Activated CD8-positive, alpha-beta memory T cell treated with anti-CD3 and anti-CD28 coated beads for 48 hours (primary cell): ENCODE measurements at places on chromosomes 3 and 15.
A peak's percentile ranks its signal among the peaks of the same experiment; 100 is the strongest.

- DNase-seq: no peak
Measured at GRCh38 chr3:2153053-2153452, 54.4 kb downstream of the CNTN4 start.

DNA sequence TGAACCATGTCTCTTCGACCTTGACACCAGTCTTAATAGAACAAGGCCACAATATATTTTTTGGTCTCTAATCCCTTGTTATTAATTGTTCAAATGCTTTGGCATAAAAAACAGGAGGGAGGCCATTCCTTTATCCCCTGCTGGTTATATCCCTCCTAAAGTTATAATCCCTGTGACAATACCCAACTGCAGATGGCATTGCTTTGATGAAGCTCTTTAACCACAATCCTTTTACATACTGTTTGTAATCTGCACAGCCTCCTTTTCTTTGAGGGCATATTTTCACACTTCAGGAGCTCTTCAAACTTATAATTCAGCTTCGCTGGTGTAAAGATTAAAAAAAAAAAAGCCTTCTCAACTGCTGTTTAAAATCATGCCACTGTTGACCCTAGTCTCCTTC is 919.0 kb downstream of the EPHA3 start:
- no peak for DNase-seq

- DNase-seq: no peak
Measured at GRCh38 chr3:142385078-142385477, 62.8 kb downstream of the XRN1 start.

DNA sequence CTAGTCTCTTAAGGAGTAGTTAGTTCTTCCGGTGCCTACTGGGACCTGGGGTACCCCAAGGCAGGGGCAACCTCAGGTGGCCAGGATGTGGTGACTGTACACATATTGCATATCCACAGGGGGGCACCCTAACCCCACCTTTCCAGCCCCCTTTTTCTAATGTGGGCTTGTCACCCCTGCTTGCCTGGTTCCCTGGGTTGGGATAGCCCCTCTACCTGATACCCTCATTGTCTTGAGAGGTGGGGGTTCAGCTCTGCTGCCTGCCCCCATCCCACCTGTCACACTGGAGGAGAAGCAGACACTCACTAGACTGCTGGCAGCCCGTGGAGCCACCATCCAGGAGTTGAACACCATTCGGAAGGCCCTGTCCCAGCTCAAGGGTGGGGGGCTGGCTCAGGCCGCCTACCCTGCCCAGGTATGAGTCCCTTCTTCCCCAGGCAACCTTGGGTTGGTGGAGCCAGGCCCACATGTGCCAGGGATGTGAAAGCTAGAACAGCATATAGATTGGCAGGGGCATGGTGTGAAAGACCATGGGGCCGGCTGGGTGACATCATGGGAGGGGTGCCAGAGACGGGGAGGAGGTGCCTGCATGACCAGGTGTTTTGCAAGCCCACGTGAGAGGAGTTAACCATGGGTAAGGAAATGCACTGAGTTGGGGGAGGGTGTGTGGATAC is 4.0 kb downstream of the GLYCTK start:
- DNase-seq: peak; percentile 34

GRCh38 chr15:71400294-71400693 is 285.0 kb downstream of the THSD4 start:
- no peak for DNase-seq

DNA sequence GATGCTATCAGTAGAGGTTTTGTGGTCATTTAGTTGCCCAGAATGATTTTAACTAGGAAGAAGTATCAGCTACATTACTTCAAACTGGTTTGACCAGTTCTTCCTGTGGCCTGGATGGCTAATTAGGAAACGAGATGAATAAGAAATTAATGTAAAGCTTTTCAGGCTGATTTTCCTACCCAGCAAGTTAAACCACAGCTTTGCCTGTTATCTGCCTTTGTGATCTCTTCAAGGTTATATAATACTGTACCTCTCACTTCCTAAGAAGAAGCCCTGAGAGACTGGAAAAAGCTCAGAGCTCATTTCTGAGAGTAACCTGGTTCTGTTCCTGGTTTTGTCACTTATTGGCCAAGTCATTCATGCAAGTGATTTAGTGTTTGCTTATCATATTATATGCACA is 782.2 kb upstream of the GOLIM4 start:
- DNase-seq: no peak

DNA sequence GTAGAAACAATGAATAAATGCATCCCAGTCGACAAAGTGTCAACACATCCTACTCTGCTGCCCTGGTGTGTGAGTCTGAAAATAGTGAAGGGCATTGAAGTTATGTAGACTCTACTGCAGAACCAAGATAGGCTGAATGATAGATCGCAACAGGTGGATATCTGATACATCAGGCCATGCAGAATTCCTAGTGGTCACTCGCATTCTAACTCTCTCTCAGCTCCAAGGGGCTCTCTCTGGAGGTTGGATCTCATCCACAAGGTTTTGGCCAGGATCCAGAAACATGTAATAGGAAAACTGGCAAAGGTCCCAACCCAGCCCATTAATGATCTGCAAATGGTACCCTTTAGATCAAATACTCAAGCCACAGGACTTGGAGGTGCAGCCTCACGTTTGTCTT is 514.1 kb downstream of the MAGI1 start:
- no peak for DNase-seq

DNA sequence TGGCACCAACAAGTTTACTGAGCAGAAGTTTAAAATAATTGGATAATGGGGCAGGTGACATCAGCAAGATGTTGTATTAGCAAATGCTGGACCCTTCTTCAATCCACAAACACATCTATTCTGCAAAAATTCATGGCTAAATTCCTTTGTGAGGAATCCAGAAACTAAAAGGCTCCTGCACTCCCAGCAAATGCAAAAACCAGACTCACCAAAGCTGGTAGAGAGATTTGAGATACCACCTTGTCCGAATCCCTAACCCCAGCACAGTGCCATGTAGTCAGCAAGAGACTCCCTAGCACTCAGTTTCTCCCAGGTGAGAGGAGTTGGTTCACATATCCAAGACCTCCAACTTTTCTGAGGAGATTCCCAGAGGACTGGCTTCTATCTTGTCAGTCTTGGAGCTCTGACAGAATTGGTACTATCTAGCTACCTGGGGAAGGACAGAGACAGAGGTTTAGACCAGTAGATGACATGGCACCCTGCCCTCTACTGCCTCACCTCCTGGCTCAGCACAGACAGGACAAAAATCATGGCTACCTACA is 21.8 kb downstream of the GREM1 start:
- DNase-seq: no peak

DNA sequence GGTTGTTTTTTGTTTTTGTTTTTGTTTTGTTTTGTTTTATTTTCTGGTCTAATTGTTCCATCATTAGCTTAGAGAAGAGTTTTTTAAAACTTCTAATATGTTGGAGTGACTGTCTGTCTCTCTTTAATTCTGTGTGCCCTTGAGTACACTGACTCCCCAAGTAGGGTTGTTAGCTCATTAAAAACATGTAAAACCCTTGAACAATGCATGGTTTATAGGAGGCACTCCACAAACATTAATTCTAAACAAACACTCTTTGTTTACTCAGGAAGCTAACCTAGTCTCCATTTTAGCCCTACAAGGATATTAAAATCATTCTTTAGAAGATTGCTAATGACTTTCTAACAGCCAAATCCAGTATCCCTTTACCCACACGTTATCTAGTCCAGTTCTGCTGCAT is 100.5 kb downstream of the CGGBP1 start:
- no peak for DNase-seq

GRCh38 chr3:14507305-14507741 is 32.8 kb downstream of the GRIP2 start:
- no peak for DNase-seq

DNA sequence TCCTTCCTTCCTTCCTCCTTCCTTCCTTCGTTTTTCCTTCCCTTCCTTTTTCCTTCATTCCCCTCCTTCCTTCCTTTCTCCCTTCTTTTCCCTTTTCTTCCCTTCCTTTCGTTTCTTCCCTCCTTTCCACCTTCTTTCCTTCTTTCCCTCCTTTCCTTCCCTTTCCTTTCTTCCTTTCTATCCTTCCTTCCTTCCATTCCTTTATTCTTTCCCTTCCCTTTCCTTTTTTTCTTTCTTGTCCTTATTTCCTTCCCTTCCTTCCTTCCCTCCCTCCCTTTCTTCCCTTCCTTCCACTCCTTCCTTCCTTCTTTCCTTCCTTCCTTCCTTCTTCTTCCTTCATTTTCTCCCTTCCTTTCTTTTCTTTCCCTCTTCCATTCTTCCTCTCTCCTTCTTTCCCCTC is 394.6 kb downstream of the GABRB3 start:
- DNase-seq: no peak

- DNase-seq: no peak
Measured at GRCh38 chr15:91849749-91850161, 3.8 kb upstream of the SLCO3A1 start.

DNA sequence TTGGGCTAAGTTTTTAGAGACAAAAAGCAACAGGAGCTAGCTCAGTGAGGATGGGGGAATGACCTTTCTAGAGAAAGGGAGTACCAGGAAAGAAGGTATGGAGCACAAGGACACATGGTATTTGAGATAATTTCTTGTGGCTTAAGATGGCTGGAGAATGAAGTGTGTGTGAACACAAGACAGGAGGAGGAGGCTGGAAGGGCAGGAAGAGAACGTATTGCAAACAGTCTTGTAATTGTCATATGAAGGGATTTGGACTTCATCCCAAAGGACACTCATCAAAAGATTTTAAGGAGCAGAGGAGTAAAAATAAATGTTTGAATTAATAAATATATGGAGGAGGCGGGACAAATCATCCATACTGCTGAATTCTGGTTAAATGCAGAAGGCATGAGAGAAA is 268.6 kb upstream of the NR2E3 start:
- no peak for DNase-seq

GRCh38 chr3:46923559-46924350 is 46.2 kb downstream of the PTH1R start:
- no peak for DNase-seq

DNA sequence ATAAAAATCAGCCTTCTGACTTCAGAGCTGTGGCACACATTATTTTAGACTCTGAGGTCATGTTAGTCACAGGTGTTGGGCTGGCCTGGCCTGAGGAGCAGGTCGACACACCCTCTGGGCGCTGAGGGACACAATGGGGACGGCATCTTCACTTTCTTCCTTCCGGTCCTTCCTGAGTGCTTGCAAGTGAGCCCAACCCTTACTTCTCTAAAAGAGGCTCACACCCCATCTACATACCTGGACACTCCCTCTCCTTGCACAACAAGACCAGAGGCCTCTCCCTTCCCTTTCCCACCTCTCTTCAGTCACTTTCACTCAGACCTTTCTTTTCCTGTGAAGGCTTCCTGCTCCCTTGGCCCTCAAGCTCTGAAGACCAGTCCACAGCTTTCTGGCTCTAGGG is 85.4 kb downstream of the XXYLT1 start:
- no peak for DNase-seq

- no peak for DNase-seq
Measured at GRCh38 chr15:96860741-96861140, 530.2 kb downstream of the NR2F2 start.

- no peak for DNase-seq
Measured at GRCh38 chr3:85355572-85355971, 396.8 kb downstream of the CADM2 start.

GRCh38 chr15:100201376-100202280 is 140.1 kb downstream of the ADAMTS17 start:
- DNase-seq: no peak

- no peak for DNase-seq
Measured at GRCh38 chr3:101954936-101955335, 105.6 kb downstream of the NFKBIZ start.

GRCh38 chr3:100125161-100125938 is 11.0 kb upstream of the FILIP1L start:
- DNase-seq: no peak

- no peak for DNase-seq
Measured at GRCh38 chr3:130457671-130458070, 59.3 kb upstream of the COL6A6 start.

DNA sequence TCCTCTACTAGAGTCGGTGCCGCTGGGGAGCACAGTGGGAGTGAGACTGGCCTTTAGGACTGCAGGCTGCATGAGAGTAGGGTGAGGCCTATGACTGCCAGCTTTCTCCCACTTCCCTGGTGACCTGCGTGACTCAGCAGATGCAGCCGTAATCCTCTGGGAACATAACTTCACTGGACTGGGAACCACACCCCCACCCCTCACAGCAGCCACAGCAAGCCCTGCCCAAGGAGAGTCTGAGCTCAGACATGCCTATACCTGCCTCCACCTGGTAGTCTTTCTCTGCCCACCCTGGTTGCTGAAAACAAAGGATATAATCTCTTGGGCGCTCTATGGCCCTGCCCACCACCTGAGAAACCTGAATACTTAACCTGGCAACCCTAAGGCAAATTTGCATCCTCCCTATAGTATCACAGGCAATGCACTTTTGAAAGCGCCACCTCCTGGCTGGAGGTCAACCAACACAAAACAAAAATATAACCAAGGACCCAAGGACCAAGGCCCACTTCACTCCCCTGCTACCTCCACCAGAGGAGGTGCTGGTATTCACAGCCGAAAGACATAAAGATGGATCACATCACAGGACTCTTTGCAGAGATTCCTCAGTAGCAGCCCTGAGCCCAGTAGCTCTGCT is 308.9 kb downstream of the CTNNB1 start:
- no peak for DNase-seq

GRCh38 chr3:17901893-17902292 is 159.5 kb upstream of the TBC1D5 start:
- no peak for DNase-seq

DNA sequence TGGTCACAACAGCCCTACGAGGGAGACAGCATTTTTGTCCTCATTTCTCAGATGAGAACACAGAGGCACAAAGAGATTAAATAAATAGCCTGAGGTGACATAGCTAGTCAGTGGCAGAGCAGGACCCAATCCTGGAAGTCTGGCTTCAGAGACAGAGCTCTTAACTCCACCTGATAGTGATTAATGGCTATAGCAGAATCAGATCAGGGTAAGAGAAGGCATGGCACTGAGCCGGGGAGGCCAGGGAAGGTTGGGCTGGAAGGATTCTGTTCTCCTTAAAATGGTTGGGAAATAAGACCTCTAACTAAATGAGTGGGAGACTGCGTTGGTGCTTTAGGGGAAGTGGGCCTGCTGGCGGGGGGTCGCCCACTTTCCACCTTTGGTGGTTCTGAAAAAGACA is 104.5 kb downstream of the VGLL4 start:
- no peak for DNase-seq

DNA sequence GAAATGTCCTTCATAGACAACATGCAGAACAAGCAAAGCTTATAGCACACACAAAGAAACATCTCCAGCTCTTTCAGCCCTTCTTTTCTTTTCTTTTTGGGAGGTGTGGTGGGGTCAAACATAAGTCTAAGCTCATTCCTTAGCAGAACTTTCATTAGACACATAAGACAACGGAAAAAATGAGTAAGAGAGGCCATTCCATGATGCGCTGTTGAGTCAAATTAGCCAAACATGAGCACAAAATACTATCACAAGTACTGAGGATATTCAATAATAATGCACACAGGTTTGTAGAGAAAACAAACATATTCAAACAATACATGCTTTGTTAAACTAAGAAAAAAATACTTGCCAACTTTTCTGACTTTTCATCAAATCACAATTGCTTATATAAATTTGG is 83.0 kb downstream of the PLOD2 start:
- DNase-seq: no peak

DNA sequence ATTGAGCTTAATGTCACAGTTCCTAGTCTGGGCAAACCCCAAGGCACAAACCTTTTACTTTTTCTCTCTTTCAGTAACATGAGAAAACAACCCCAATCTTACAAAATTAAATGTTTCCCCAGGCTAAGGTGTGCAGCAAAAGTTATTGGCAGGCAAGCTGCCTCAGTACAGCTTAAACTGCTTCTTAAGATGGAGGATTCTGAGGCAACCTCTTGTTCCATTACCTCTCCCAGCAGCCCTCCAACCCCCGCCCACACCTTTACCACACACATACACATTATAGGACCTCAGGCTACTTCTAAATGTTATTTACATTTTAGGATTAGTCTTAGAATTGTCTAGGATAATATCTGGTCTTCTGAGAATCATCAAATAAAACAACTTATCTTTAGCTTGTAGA is 22.3 kb upstream of the CBLB start:
- no peak for DNase-seq
